Cardiac septum (tissue), 1 donor: ENCODE measurements at places on chromosomes 13 and 19.
A peak's percentile ranks its signal among the peaks of the same experiment; 100 is the strongest.

DNA sequence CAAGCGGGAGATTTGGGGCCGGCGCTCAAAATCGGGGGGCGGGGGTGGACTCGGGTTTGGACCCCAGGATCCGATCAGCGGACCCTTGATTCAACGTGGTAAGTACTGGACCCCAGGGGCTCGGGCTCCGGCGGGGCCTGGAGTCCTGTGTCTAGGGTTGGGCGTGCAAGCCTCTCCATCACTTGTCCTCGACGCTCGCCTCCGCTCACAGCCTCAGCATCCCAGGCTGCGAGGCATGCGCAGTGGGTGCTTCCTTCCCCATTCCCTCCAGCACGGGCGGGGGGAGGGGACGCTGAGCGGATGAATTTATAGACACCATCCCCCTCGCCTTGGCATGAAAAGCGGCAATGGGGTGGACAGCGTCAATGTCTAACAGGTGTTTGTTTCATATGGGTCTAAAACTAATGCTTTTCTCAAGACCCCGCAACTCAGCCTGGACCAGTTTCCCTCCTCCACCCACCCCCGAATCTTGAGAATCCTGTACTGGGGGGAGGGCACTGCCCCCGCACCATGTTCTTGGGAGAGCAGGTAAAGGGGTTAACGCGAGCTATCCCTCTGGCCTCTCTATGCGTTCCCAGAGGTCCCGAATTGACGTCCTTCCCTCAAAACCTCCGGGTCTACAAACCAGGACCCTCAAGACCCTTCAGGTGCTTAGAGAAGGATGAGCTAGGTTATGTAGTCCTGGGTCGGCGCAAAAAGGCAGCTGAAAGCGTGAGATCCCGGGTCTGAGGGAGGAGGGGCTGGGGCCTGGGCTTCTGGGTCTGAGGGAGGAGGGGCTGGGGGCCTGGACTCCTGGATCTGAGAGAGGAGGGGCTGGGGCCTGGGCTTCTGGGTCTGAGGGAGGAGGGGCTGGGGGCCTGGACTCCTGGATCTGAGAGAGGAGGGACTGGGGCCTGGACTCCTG is 579 bp downstream of the CPT1C start:
- no peak for DNase-seq

DNA sequence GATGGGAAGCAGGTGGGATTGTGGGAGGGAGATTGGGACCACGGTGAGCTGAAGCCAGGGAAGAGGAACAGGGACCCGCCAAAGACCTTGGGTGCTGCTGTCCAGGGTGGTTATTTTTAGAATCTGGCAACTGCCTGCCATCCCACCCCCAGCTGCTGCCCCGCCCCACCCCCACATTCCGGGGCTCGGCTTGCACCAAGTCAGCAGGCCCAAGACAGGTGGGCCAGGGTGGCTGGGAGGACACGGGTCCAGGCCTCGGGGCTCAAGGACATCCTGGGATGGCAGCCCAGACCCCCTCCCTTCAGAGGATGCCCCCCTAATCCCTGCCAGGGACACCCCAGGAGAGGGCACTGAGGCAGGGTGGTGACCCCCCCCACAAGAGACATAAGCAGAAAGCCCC is 827 bp downstream of the CKM start:
- peak; percentile 83 for DNase-seq

DNA sequence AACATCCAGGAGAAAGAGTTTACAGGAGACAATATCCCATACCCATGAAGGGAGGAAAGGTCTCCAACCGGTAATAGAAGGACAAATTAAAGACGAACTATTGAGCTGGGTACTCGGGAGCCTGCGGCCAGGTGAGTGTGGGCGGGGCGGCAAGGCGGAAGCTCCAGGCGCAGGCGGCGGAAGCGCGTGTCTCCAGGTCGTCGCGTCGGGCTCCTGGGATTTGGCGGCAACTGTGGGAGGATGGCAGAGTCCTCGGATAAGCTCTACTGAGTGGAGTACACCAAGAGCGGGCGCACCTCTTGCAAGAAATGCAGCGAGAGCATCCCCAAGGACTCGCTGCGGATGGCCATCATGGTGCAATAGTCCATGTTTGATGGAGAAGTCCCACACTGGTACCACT is 21.6 kb upstream of the ANKRD10 start:
- DNase-seq = no peak

GRCh38 chr13:79549355-79550106 is 68.6 kb downstream of the NDFIP2 start:
- DNase-seq = no peak

- no peak for DNase-seq
Observed at GRCh38 chr19:15815306-15815705, at the start of gene OR10H1. TSS of gene OR10H1 (minus strand) at chr19:15815664. CDS start at chr19:15808037, 7,627 bp downstream.

- no peak for DNase-seq
Observed at GRCh38 chr13:26025196-26025595, 26.6 kb downstream of the SHISA2 start.
